Left ventricle myocardium inferior (tissue), 1 donor: ENCODE measurements at places on chromosomes 3 and 15. TPM values are rescaled to one million over a fixed set of nuclear protein-coding genes. Genes with fewer than 3 reads are reported as not detected.

- H3K27ac ChIP-seq: no peak overlapping the region
- H3K36me3 ChIP-seq: peaks cover 73% of the 10 kb centered on the region
- H3K4me1 ChIP-seq: no peaks in the 10 kb centered on the region
- no peak overlapping the region for H3K4me3 ChIP-seq
- H3K27me3 ChIP-seq: no peaks in the 10 kb centered on the region
- no peak for DNase-seq
These were observed 38.8 kb downstream of the CHP1 start for GRCh38 chr15:41269887-41270286.

GRCh38 chr3:81841540-81841939 is 80.1 kb upstream of the GBE1 start:
- H3K4me3 ChIP-seq: no peak overlapping the region
- no peak overlapping the region for H3K27ac ChIP-seq
- H3K4me1 ChIP-seq: peaks cover 33% of the 10 kb centered on the region
- H3K27me3 ChIP-seq: no peaks in the 10 kb centered on the region

DNA sequence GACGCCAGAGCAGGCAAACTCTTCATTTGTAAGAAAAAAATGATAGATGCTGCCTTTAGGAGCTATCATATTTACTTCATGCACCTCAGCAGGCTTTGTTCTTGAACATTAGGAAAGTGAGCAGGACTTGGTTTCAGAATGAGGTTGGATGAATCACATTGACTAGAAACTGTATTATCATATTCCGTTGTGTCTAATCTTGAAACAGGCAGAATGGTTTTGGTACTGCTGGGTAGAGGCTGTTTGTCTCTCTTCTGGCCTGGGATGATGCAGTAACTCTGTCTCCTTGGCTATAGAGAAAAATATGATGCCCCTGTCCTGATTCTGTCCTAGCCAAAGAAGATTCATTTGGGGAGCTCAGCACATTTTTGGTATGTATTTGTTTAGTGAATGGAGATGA is 344.2 kb upstream of the GRM7 start:
- no peaks in the 10 kb centered on the region for H3K4me1 ChIP-seq
- DNase-seq: no peak
- H3K27ac ChIP-seq: no peak overlapping the region
- H3K4me3 ChIP-seq: no peak overlapping the region

- H3K36me3 ChIP-seq: no peaks in the 10 kb centered on the region
- DNase-seq: no peak
- no peak overlapping the region for H3K4me3 ChIP-seq
- H3K27ac ChIP-seq: no peak overlapping the region
- no peaks in the 10 kb centered on the region for H3K4me1 ChIP-seq
These were observed 159.8 kb downstream of the ALCAM start for GRCh38 chr3:105526360-105527111.

DNA sequence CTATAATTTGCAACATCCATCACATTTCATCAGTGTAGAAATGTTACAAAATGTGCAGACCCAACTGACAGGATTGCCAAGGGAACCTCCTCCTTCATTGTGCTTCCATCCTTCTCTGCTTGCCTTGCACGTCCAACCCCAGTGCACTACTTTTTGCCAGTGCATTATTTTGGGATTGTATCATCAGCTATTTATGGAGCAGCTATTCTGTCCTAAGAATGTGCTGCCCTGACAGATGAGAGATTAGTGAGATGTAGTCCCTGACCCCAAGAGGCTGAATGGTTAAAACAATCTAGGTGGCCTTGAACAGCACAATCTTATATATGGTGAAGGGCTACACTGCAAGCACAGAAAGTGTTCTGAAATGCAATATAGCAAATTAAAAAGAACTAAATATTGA is 935.8 kb downstream of the IGSF11 start:
- H3K4me1 ChIP-seq: peaks cover 10% of the 10 kb centered on the region
- no peak overlapping the region for H3K4me3 ChIP-seq
- no peaks in the 10 kb centered on the region for H3K36me3 ChIP-seq
- no peaks in the 10 kb centered on the region for H3K27me3 ChIP-seq
- DNase-seq: no peak
- H3K27ac ChIP-seq: no peak overlapping the region

DNA sequence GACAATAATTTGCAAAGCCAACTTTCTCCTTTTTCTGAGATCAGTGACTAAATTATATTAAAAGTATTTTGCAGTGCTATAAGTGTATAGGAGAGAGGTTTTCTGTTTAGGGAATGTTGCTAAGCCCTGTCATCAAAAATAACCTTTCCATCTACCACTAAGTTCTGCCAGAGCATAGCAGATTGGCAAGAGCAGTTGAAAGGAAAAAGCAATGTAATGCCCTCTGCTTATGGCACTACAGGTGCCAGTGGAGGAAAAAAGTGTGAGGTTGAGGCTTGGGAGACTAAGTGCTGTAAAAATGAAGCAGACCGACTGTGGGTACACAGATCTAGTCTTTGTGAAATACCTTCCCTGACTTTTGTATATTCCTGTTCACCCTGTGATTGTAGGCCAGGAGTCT is 11.5 kb downstream of the FILIP1L start:
- H3K27me3 ChIP-seq: no peaks in the 10 kb centered on the region
- H3K27ac ChIP-seq: peak overlapping the region; percentile 84
- DNase-seq: no peak
- no peak overlapping the region for H3K4me3 ChIP-seq
- no peaks in the 10 kb centered on the region for H3K36me3 ChIP-seq

- no peak overlapping the region for H3K4me3 ChIP-seq
- peak overlapping the region; percentile 66 for H3K27ac ChIP-seq
These were observed 43.2 kb upstream of the ACKR4 start for GRCh38 chr3:132553826-132554225.

- H3K4me3 ChIP-seq: no peak overlapping the region
- H3K4me1 ChIP-seq: peaks cover 18% of the 10 kb centered on the region
- no peak for DNase-seq
- H3K27ac ChIP-seq: no peak overlapping the region
- no peaks in the 10 kb centered on the region for H3K27me3 ChIP-seq
These were observed 463.6 kb upstream of the KCNMB2 start for GRCh38 chr3:178072391-178073305.

DNA sequence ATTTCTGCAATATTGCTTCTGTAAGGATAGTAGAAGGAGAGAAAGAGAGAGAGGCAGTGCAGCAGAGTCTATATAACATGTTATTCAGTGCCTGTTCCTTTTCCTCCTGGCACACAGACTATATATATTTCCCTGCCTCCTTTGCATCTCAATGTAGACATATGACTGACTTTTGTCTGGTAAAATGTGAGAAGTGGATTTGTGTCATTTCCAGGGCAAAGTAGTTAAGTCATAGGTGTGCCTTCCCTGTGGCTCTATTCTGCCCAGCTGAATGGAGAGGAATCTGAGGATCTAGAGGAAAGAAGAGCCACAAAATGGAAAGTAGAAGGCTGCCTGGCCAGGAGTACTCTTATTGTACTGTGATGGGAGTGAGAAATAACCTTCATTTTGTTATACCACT is 54.6 kb upstream of the CADPS start:
- H3K4me1 ChIP-seq: no peaks in the 10 kb centered on the region
- no peak overlapping the region for H3K27ac ChIP-seq
- no peaks in the 10 kb centered on the region for H3K36me3 ChIP-seq
- no peak overlapping the region for H3K4me3 ChIP-seq

SOX2 gene
- total RNA-seq: 0.16 TPM

SNUPN gene
- 19.5 TPM for total RNA-seq

FBXO45 gene
- total RNA-seq: 7.3 TPM

HDDC3 gene
- 12.7 TPM for total RNA-seq

GABPB1 gene
- total RNA-seq: 8.1 TPM
